Stimulated activated CD8-positive, alpha-beta memory T cell treated with anti-CD3 and anti-CD28 coated beads, Interleukin-7, amount 100 ng/mL, for 1 hour (primary cell): ENCODE measurements at places on chromosomes 11 and 22.

DNA sequence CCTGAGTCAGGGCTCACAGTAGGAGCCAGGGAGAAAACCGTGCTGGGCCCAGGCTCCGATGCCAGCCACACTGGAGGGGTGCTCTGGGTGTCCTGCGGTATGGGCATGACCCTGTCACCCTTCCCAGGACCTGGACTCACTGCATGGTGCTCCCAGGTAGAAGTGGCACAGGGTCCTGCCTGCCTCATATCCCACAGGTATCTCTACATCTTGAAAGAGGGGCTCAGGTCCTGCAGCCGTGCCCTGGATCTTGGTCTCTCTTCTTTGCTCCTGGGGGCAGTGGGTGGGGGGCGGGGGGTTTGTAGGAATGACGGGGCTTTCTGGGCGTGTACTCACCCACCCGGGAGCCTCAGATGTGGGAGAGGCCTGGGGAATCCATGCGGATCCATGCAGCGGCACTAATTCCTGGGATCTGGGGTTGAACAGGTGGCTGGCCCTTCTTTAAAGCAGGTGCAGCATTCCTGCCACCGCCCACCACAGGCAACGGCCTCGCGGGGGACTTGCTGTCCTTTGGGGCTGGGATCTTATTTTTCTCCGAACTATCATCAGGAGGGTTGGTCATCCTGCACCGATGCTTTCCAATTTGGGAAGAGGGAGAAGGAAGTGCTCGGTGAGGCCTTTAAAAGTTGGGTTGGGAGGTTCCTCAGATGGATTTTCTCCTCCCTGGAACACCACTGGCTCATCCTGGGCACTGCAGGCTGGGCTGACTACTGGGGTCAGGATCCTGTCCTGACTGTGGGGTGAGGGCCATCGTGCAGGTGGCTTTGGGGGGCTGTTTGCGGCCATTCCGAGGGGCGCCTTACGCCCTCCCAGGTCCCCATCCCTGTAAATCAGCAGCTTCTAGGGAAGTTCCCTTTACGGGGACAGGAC, 886.4 kb downstream of the BRD1 start:
- DNase-seq: no peak

- no peak for DNase-seq
These were observed 123.1 kb downstream of the BRD1 start for GRCh38 chr22:49704345-49705215.

DNA sequence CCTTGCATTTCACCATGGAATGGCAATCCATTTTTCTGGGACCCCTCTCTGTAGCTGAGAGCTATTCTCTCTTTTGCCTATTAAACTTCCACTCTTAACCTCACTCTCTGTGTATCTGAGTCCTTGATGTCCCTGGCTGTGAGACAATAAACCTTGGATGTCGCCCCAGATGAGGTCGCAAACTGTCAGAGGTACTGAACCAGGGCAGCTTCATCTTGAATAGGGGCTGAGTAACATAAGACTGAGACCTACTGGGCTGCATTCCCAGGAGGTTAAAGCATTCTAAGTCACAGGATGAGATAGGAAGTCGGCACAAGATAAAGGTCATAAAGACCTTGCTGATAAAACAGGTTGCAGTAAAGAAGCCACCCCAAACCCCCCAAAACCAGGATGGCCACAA, 68.0 kb downstream of the RSF1 start:
- no peak for DNase-seq

- DNase-seq: no peak
These were observed 88.4 kb downstream of the TTC17 start for GRCh38 chr11:43447151-43447550.

- DNase-seq: no peak
These were observed 8.7 kb upstream of the DGKZ start for GRCh38 chr11:46338636-46338987.

GRCh38 chr11:64007160-64007628, 21.0 kb downstream of the OTUB1 start:
- DNase-seq: no peak
